ENCODE measurements at places on chromosomes 12 and 14.
A peak's percentile ranks its signal among the peaks of the same experiment; 100 is the strongest.

DNA sequence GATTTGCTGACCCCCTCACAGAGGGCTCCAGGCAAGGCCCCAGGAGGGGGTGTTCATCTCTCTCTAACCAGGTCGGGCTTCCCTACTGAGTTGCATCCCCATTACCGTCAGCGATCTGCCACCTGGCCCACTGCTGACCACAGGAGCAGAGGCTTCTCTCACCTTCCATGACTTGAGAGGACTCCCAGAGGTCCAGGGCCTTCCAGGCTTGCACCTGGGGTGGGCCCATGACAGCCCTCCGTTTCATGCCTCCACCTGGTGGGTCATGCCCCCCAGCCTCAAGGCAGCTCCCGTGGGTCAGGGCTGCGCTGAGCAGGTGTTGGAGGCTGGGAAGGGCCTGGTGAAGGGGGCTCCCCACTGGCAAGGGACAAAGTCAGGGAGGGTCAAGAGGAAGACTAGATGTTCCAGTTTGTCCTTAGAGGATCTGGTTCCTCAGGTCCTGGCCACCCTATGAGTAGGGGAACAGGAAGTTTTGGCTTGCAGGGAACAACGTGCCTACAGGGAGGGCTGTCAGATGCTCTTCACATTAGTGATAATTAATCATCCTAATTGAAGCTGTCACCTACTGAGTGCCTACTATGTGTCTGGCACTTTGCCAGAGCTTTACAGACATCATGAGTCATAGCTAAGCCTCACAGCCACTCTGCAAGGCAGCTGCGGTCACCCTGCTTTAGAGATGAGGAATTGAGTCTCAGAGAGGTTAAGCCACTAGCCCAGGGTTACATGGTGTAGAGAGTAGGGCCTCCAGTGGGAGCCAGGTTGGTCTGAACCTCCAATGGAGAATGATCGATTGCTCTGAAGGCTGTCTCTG is 13.8 kb downstream of the NFKBIA start:
- DNase-seq: peak; percentile 57

GRCh38 chr12:77236066-77236465 is 170.7 kb upstream of the E2F7 start:
- DNase-seq: no peak

DNA sequence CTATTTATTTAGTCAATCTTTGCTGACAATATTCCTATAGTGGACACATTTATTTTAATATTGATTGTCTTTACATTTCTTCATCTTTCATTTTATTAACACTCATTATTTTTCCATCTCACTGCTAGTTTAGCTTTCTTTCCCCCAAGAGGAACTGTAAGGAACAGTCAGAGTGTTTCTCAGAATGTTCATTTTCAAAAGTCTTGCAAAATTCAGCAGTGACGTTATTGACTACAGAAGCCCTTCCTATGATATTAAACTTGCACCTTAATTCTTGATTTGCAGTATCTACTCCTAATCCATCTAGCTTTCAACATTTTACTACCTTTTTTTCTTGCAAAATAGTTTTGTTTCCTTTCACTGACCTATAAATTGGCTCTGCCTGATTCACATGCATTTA is 13.0 kb downstream of the CLEC2B start:
- no peak for DNase-seq

DNA sequence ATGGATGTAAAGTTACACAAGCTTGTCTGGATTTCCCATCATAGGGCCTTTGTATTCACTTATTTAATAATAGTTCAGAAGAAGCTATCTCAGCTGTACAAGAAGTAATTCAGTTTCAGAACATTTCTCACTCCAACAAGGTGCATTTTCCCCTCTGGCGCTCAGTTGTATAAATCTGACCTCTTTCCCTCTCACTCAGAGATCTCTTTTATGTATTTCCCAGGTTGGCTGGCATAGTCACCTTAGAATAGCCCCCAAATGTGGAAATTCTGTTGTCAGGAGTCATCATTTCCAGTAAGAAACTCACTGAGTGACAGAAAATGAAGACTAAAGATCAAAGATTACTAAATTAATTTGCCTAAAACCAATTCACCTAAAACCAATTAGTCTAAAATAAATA is 11.2 kb downstream of the AJUBA start:
- DNase-seq: no peak

- DNase-seq: peak; percentile 37
Observed at GRCh38 chr14:72535485-72535884, 358.4 kb downstream of the DPF3 start.

- no peak for DNase-seq
Observed at GRCh38 chr14:21537090-21537424, 10.9 kb upstream of the SALL2 start.

- DNase-seq: no peak
Observed at GRCh38 chr14:87992346-87992717, 650 bp downstream of the GALC start.

- DNase-seq: no peak
Observed at GRCh38 chr14:38505221-38505972, 249.5 kb upstream of the CLEC14A start.

DNA sequence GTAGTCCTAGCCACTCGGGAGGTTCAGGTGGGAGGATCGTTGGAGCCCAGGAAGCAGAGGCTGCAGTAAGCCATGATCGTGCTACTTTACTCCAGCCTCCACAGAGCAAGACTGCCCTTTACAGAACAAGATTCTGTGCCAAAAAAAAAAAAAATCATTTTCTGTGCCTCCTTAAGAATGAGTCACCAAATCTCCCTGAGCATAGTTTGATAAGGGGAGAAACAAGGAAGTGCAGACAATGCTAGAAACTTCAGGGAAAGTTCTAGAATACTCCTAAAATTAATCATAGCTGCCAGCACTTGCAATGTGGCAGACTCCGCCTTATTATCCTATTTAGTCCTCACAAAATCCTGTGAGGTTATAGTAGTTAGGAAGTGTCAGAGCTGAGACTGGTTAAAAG is 74.5 kb downstream of the KCNK10 start:
- DNase-seq: no peak

- DNase-seq: no peak
Observed at GRCh38 chr12:31620311-31620710, 29.4 kb upstream of the DENND5B start.

GRCh38 chr12:107783406-107784376 is 9.2 kb downstream of the ASCL4 start:
- no peak for DNase-seq

DNA sequence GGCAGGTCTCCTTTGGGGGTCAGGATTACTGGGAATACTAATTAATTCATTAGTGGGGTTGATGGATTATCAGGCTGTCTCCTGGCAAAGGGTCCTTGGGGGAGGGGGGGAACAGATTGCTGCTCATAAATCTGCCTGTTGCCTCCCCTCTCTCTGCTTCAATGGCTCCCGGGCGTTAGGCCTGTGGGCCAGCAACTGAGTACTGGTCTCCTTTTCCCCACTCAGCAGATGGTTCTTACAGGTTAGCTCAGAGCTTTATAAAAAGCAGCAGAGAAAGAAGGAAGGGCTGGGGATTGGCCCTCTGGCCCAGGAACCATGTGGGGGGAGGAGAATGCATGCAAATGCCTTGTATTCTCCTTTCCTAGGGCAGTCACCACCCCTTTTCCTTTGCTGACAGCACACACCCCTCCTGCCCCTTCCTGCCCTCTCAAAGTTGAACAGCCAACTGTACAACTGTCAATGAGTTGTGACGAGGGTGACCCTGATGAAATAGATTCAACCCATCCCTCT is 2.3 kb upstream of the NEUROD4 start:
- no peak for DNase-seq

DNA sequence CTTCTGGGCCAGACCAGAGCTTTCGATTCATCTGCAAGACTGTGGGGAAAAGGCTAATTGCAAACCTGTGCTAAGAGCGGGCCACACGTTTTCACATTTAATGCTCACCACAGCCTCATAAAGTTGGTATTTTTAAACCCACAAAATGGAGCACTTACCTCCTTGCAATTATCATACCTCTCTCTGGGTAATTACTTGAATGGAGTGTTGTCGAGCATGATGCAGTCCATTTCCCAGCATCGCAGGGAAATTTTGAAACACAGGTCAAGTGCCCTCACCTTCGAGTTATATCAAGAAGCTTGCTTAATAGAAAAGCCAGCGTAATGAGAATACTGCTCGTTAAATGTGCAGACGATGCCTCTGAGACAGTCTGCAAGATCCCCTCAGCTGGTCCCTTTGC is 8.8 kb upstream of the IFI27L2 start:
- no peak for DNase-seq

- DNase-seq: no peak
Observed at GRCh38 chr12:81957631-81958030, 198.5 kb upstream of the PPFIA2 start.

DNA sequence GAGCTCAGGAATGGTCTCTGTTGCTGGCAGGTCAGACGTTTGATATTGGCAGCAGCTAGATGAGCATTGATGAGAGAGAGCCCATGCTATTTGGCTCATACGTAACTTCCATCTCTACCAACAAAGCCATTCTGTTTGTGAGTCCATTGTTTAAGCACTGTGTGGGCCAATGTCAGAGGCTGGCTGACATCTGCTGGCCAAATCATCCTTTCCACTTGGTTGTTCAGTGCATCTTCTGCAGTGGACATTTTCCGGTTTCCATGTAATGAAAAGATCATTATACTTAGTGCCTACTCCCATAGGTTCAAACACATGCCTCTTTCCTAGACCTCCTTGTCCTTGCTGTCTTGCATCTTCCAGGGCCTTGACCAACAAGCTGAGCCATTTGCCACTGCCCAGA is 59.2 kb downstream of the IFT81 start:
- DNase-seq: no peak

GRCh38 chr12:121795034-121795968 is 1.8 kb upstream of the RHOF start:
- DNase-seq: peak; percentile 83

GRCh38 chr14:99645545-99646505 is 896 bp downstream of the HHIPL1 start:
- no peak for DNase-seq

- DNase-seq: no peak
Observed at GRCh38 chr12:22715254-22715653, 90.3 kb downstream of the ETNK1 start.

DNA sequence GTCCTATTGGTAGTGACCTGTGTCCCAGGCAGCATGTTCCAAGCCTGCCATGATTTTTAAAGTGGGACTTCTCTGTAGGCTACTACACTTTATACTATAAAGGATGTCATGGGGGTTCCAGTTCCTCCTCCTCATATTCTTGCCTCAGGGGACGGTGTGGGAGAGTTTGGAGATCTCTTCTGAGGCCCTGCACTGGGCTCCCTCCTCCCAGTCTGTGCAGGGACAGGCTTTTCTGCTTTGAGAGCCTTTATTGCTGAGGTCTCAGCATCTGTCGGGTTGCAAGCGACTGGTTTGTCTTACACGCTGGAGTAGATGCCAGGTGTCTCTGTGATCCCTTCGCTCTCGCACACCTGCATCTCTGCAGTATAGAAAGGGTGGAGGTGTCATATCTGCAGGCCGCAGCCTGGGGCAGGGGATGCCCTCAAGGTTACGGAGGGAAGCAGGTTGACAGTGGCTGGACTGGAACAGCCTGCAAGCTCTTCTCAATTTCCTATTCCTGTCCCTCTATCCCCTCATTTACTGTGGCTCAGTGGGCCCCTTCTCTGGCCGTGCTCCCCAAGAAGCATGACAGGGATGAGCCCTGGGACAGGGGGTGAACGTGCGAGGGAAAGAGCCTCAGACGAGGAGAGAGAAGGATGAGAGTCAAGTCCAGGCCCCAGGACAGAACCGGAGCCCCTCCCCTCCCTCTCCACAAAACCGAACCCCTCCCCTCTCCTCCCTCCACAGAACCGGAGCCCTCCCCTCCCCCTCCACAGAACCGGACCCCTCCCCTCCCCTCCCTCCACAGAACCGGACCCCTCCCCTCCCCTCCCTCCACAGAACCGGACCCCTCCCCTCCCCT is 51.3 kb downstream of the SLC6A12 start:
- DNase-seq: no peak

DNA sequence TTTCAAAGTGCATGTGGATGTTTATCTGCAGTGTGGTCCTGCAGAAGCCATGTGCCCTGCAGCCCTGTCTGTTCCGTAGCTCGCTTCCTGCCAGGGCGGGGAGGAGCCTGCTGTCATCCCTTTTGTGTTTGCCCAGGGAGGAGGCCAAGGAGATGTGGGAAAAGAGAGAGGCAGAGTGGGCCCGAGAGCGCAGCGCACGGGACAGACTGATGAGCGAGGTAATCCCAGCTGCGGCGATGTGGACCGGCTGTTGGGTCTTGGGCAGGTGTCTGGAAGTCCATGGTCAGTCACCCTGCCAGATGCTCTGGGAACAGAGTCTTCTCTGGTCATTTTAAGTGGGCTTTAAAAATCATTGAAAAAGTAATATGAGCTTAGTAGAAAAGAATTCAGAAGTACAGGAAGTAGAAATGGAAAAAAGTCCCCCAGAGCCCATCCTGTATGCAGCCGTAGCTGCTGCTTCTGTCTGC is 12.8 kb downstream of the TCHP start:
- DNase-seq: no peak
